Fibroblast of lung (primary cell): ENCODE measurements at places on chromosomes 5 and 9.

GRCh38 chr9:77449240-77450084 lies 198.7 kb downstream of the GNA14 start:
- H3K4me3 ChIP-seq = no peak overlapping the region
- H3K27ac ChIP-seq = no peak overlapping the region
- H3K4me1 ChIP-seq = no peaks in the 10 kb centered on the region
- peak; percentile 99 for DNase-seq
- no peaks in the 10 kb centered on the region for H3K27me3 ChIP-seq

DNA sequence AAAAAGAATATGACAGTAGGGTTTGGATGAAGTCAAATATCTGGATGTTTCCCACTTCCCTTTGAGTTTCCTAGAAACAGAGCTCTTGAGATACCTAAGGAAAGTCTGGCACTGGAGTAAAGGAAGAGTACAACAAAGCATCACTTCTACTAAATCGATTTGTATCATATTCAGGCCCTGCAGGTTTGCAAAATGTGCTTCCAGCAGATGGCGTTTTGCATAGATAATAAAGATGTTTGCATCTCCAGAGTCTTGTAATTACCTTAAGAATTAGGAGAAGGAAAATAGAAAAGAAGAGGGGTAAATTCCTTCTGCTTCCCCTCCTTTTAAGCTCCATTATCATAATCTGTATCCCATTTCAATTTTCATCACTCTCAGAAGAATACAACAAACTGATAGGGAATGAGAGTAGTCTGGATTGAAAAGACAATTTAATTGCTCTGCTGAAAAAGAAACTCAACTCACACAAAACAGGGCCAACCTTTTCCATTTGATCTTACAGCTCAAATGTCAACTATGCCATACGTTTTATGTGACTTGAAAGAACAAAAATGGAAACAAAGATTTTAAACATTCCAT lies 380.4 kb downstream of the PTPRD start:
- no peaks in the 10 kb centered on the region for H3K4me1 ChIP-seq
- DNase-seq = peak; percentile 58
- H3K27ac ChIP-seq = no peak overlapping the region
- H3K27me3 ChIP-seq = no peaks in the 10 kb centered on the region
- no peak overlapping the region for H3K4me3 ChIP-seq
- no peaks in the 10 kb centered on the region for H3K36me3 ChIP-seq

DNA sequence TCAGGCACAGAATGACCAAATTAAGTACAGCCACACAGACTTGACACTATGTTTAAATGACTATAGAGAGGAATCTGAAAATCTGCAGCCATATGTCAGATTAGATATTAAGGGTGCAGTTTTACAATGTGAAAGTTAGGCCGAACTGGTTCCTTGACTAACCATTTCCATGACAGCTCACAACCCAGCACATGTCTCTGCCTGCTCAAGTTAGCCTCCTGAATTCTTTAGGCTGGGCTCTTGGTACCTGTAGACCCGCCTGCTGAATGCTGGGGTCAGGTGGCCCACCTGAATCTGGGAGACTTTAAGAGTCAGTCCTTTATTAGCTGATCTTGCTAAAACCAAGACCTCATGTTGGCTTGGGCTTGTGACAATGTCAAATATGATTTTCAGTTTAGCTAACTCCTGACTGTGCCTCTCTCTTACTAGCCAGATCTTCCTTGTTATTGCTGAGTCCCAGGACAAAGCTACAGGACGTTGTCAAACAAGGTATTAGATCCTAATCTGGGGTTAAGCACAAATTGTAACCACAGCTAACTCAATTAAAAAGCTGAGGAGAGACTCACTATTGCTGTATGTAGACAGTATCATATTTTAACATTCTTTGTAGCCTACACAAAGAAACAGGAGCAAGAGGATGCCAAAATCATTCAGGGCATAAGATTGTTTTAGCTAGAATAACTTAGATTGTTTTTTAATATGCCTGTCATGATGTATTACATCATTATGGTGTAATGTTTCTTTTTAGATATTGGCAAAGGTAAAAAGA lies 490.9 kb downstream of the SEMA5A start:
- no peaks in the 10 kb centered on the region for H3K36me3 ChIP-seq
- DNase-seq = no peak
- H3K4me1 ChIP-seq = peaks cover 23% of the 10 kb centered on the region
- H3K4me3 ChIP-seq = no peak overlapping the region
- no peaks in the 10 kb centered on the region for H3K27me3 ChIP-seq
- peak overlapping the region; percentile 29 for H3K27ac ChIP-seq

GRCh38 chr9:38431116-38431515 lies 6.9 kb upstream of the IGFBPL1 start:
- no peak for DNase-seq
- no peaks in the 10 kb centered on the region for H3K4me1 ChIP-seq
- no peak overlapping the region for H3K4me3 ChIP-seq
- no peak overlapping the region for H3K27ac ChIP-seq
- no peaks in the 10 kb centered on the region for H3K36me3 ChIP-seq

GRCh38 chr5:2270467-2270866 lies 387.7 kb upstream of the IRX4 start:
- DNase-seq = no peak
- H3K4me3 ChIP-seq = no peak overlapping the region
- no peak overlapping the region for H3K27ac ChIP-seq
- H3K4me1 ChIP-seq = no peaks in the 10 kb centered on the region
- H3K36me3 ChIP-seq = no peaks in the 10 kb centered on the region

GRCh38 chr5:67206929-67207328 lies 10.3 kb upstream of the CD180 start:
- no peak overlapping the region for H3K27ac ChIP-seq
- DNase-seq = peak; percentile 40
- H3K27me3 ChIP-seq = no peaks in the 10 kb centered on the region
- no peaks in the 10 kb centered on the region for H3K4me1 ChIP-seq
- H3K36me3 ChIP-seq = no peaks in the 10 kb centered on the region
- H3K4me3 ChIP-seq = no peak overlapping the region

GRCh38 chr9:83441390-83441789 lies 96.8 kb downstream of the FRMD3 start:
- no peak overlapping the region for H3K4me3 ChIP-seq
- no peak overlapping the region for H3K27ac ChIP-seq
- DNase-seq = no peak
- H3K4me1 ChIP-seq = no peaks in the 10 kb centered on the region

DNA sequence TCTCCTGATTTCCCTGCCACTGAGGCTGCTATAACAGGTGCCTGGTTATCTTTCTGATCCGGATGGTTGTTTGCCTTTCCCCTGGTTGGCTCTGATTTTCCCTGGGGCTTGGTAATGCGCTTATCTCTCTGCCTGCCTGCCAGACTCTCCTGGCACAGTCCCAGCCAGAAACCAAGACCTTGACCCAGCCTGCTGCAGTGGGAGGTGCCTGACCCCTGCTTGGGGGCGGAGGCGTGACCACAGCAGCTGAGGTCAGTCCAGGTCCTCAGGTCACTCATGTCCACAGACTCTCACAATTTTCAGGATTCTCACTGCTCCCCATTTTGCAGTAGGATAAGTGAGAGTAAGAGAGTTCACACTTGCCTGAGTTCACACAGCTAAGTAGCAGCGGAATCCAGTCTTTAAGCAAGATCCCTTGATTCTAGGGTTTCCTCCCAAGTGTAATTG lies 24.4 kb upstream of the SYNPO start:
- H3K4me1 ChIP-seq = peaks cover 23% of the 10 kb centered on the region
- DNase-seq = peak; percentile 37
- H3K27me3 ChIP-seq = no peaks in the 10 kb centered on the region
- H3K27ac ChIP-seq = no peak overlapping the region

GRCh38 chr9:26891726-26892125 lies 876 bp downstream of the CAAP1 start:
- no peaks in the 10 kb centered on the region for H3K36me3 ChIP-seq
- H3K27ac ChIP-seq = peak overlapping the region; percentile 98
- H3K4me1 ChIP-seq = no peaks in the 10 kb centered on the region
- no peaks in the 10 kb centered on the region for H3K27me3 ChIP-seq
- peak overlapping the region; percentile 98 for H3K4me3 ChIP-seq

DNA sequence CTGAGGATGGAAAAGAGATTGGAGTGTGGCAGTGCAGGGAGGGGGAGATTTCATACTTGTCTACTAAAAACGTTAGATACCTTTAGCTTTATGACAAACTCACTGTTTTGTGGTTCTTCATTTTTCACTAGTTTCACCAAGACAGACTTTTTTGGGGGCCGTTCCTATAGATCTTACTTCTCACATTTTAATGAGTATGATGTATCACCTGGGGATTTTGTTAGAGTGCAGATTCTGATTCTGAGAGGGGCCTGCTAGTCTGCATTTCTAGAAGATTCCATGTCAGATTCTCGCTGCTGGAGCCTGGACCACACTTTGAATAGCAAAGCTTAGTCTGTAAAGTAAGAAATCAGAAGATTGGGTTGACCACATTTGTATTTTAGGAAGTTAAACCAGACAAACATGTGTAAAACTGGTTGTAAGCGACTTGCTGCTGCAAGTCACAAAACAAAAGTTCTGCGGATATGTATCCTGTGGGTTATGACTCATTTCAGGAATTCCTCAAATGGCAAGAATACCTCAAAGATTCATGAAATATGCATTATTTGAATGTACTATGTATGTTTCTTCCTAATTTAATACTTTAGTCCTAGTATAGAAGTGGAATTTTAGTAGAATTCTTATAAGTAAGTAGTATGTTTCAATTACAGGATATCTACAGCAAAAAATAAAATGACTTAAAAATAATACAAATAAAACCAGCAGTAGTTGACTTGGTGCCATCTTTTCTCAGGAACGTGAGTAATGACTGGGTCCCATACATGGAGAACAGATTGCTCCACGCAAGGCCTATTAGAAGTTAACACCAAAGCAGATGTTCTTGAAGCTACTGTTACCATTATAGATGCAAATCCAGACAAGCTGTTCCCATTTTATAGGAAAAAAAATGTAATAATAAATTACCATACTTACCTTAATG lies 27.8 kb downstream of the NFIL3 start:
- H3K36me3 ChIP-seq = no peaks in the 10 kb centered on the region
- H3K27me3 ChIP-seq = no peaks in the 10 kb centered on the region

DNA sequence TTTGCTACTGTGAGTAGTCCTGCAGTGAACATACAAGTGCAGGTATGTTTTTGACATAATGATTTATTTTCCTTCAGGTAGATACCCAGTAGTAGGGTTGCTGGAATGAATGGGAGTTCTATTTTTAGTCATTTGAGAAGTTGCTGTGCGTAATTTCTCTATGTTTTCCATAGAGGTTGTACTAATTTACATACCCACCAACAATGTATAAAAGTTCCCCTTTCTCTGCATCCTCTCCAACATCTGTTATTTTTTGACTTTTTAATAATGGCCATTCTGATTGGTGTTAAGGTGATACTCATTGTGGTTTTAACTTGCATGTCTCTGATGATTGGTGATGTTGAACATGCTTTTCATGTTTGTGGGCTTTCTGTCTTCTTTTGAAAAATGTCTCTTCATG lies 64.7 kb upstream of the CTSL start:
- H3K36me3 ChIP-seq = no peaks in the 10 kb centered on the region
- peaks cover 2% of the 10 kb centered on the region for H3K4me1 ChIP-seq
- H3K4me3 ChIP-seq = no peak overlapping the region
- no peak overlapping the region for H3K27ac ChIP-seq
- H3K27me3 ChIP-seq = no peaks in the 10 kb centered on the region
- DNase-seq = peak; percentile 25

DNA sequence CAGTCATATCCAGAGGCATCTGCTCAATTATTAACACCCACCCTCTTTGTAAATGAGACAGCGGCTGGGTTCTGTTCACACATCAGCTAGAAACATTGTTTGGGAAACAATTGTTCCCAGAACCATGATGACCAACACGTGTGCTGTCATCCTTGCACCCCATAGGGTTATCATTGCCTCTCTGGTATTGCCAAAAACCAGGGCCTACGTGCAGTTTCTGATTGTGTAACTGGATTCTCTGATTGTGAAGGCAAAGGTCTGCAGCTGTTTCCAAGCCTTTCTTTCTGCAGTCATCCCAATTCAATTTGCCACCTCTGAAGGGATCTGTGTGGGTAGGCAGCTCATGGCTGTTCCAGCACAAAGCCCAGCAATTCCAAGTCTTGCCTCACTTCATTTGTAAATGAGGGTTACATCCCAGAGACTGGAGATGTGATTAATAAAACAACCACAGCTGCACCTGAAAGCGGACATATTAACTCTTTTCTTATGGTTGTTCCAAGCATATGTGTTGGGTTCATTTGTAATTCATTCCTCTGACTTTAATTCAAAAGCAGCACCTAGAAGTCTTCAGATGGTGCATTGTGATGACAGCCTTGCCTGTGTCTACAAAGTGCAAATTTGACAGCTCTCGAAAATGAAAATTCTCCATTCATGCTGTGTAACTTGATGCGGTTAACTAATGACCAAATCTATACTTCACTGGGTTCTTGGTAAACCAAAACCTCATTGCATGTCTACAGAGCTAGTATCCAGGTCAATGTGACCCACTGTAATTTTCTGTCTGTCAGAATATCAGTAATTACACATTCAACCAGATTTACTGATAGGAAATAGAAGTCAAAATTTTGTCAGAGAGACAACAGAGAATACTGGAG lies 66.6 kb downstream of the YIPF5 start:
- H3K4me1 ChIP-seq = no peaks in the 10 kb centered on the region
- H3K4me3 ChIP-seq = no peak overlapping the region
- DNase-seq = no peak
- no peaks in the 10 kb centered on the region for H3K36me3 ChIP-seq

- H3K4me3 ChIP-seq = no peak overlapping the region
- no peaks in the 10 kb centered on the region for H3K27me3 ChIP-seq
- DNase-seq = no peak
- H3K27ac ChIP-seq = no peak overlapping the region
- H3K4me1 ChIP-seq = peaks cover 2% of the 10 kb centered on the region
- no peaks in the 10 kb centered on the region for H3K36me3 ChIP-seq
Observed at GRCh38 chr5:31469886-31470285, 62.0 kb downstream of the DROSHA start.

GRCh38 chr5:62268234-62268633 lies 37.8 kb upstream of the KIF2A start:
- H3K27me3 ChIP-seq = no peaks in the 10 kb centered on the region
- no peaks in the 10 kb centered on the region for H3K4me1 ChIP-seq
- DNase-seq = peak; percentile 47
- no peak overlapping the region for H3K4me3 ChIP-seq
- H3K27ac ChIP-seq = no peak overlapping the region

DNA sequence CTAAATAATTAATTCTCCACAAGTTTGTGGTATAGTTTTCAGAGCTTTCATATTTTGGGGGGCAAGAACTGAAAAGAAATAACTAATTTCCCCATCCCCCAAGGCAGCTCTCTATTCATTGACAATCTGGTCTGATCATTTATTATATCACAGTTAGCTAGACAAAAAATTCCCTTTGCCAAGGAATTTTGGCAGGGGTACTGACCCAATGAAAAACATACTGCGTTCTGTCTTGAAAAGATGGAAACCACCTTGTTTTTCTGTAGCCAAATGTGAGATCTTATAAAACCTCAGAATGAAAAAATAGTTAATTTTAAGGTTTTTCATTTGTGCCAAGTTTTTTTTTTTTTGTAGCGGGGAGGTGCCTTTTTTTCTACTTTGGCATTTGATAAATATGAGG lies 1008.9 kb downstream of the EFNA5 start:
- H3K36me3 ChIP-seq = no peaks in the 10 kb centered on the region
- no peak for DNase-seq
- H3K4me3 ChIP-seq = no peak overlapping the region
- H3K4me1 ChIP-seq = no peaks in the 10 kb centered on the region
- H3K27ac ChIP-seq = no peak overlapping the region
- H3K27me3 ChIP-seq = no peaks in the 10 kb centered on the region

- no peaks in the 10 kb centered on the region for H3K27me3 ChIP-seq
- no peak for DNase-seq
- H3K27ac ChIP-seq = no peak overlapping the region
- peaks cover 15% of the 10 kb centered on the region for H3K4me1 ChIP-seq
Observed at GRCh38 chr5:95671826-95672225, 11.0 kb downstream of the SPATA9 start.

- no peak overlapping the region for H3K4me3 ChIP-seq
- H3K4me1 ChIP-seq = peaks cover 32% of the 10 kb centered on the region
- no peaks in the 10 kb centered on the region for H3K36me3 ChIP-seq
- H3K27ac ChIP-seq = no peak overlapping the region
Observed at GRCh38 chr9:36158917-36159316, 10.3 kb upstream of the CCIN start.
